Activated CD4-positive, CD25-positive, alpha-beta regulatory T cell (primary cell): ENCODE measurements at places on chromosomes 5 and 9.

DNA sequence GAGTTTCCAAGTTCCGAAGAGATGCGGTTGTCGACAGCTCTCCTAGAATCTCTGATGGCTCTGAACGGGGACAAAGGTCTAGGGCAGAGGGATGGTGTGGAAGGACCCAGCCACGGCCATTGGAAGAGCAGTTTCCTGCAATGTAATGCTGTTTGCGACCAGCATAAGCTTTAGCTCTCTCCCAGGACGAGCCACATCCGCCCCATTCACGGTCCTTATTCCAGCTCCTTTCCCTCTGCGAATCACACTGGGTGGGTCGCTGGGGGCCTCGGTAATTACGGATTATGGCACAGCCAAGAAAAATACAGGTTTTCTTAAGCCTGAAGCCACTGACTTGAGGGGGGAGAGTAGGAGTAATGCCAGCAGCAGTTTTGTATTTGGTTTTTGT is 22.7 kb downstream of the ANXA2R start:
- no peak for DNase-seq

GRCh38 chr5:174311531-174312269 is 266.2 kb downstream of the NSG2 start:
- peak; percentile 12 for DNase-seq

DNA sequence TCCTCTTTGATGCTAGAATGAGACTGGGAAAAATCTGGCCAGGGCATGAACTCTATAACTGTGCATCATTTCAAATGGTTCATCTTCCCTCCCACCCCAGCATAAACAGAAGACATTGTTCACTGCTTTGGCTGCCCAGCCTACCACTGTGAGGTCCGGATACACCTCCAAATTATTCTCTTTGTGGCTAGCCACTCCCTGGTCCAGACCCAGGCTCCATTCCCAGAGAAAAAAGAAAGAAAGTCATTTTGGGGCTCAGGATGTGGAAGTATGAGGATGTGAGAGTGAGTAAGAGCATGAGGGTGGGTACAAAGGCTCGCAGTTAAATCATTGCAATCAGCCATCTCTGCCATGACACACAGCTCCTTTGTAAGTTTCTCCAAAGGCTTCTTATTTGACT is 559.2 kb downstream of the PSAT1 start:
- DNase-seq = no peak

DNA sequence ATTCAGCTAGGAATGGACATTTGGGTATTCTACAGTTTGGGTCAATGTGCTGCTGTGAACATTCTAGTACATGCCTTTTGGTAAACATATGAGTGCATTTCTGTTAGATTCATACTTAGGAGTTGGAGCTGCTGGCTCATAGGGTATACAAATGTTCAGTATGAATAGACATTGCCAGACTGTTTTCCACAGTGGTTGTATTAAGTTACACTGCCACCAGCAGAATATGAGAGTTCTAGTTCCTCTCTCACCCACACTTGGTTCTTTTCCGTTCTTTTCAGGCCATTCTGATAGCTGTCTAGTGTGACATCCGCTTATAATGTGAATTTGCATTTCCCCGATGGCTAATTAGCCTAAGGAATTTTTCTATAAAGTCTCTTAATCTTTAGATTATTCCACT is 25.0 kb downstream of the STOM start:
- no peak for DNase-seq

DNA sequence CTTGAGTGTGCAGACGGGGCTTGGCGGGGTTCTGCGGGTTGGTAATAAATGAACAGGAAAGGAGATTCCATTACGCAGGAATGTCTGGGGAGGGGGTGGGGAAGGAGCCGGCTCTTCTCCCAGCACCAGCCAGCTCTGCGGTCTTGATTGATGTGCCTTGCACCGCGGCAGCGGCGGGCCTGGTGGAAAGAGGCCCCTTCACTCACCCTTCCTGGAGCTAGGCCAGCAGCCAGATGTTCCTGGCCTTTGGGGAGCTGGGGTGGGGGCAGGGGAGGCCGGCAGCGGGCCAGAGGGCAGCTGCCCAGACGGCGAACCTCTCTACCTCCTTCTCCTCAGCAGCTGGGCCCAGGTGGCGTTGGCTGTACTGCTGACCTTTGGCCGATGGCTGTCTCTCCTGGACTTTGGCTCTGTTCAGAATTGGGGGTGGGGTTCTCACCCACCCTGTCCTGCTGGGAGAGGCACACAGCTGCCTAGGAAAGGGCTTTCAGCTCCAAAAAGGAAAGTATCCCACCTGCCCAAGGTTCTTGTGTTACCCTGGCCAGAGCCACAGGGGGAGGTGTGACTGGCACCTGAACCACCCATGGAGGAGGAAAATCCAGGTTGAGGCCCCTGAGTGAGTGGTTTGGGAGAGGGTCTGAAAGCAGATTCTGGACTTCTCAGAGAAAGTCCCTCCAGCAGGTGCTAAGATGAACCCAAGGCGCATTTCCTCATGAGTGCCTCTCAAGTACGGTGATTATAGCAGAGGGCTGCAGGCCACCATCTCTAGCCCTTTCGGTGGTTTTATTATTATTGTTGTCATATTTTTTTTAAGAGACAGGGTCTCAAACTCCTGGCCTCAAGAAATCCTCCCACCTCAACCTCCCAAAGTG is 58.0 kb upstream of the SYNPO start:
- DNase-seq = no peak

DNA sequence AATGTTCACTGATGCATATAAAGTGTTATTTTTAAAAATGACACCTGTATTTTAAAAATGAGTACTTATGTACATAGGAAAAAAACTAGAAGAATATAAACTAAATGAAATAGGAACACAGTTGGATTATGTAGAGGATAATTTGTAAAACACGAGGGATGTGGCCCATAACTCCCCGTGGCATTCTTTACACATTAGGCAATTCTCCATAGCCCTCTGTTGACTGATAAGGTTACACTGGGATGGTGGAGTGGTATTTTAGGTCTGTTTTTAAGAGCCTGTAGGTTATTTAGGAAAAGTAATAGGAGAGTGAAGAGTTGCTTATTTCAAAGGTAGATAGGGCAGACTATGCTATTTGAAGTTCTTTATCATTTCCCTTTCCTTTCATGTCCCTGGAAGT is 1.8 kb downstream of the CAVIN4 start:
- DNase-seq = no peak

- no peak for DNase-seq
Measured at GRCh38 chr5:37738057-37738691, 101.7 kb downstream of the GDNF start.

- no peak for DNase-seq
Measured at GRCh38 chr5:131654309-131654708, 19.3 kb upstream of the RAPGEF6 start.

GRCh38 chr9:99787556-99787955 is 34.1 kb upstream of the NR4A3 start:
- DNase-seq = no peak

DNA sequence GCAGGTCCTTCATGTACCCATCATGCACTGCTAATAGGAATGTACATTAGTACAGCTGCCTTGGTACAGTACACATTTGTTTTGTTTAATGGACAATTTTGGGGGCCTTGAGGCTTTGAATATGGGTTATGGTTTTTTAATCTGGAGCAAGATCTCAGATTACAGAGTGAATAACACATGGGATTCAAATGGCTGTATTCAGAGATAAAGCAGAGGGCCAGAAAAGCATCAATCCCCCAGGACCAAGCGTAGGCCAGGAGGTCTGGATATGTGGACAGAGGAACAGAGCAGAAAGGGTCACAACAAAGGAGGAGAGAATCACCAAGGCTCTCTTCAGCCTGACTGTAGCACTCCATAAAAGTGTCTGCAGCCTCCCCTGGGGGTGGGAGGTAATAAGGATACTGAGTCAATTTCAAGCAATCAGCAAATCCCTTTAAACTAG is 47.7 kb upstream of the STK32A start:
- no peak for DNase-seq

DNA sequence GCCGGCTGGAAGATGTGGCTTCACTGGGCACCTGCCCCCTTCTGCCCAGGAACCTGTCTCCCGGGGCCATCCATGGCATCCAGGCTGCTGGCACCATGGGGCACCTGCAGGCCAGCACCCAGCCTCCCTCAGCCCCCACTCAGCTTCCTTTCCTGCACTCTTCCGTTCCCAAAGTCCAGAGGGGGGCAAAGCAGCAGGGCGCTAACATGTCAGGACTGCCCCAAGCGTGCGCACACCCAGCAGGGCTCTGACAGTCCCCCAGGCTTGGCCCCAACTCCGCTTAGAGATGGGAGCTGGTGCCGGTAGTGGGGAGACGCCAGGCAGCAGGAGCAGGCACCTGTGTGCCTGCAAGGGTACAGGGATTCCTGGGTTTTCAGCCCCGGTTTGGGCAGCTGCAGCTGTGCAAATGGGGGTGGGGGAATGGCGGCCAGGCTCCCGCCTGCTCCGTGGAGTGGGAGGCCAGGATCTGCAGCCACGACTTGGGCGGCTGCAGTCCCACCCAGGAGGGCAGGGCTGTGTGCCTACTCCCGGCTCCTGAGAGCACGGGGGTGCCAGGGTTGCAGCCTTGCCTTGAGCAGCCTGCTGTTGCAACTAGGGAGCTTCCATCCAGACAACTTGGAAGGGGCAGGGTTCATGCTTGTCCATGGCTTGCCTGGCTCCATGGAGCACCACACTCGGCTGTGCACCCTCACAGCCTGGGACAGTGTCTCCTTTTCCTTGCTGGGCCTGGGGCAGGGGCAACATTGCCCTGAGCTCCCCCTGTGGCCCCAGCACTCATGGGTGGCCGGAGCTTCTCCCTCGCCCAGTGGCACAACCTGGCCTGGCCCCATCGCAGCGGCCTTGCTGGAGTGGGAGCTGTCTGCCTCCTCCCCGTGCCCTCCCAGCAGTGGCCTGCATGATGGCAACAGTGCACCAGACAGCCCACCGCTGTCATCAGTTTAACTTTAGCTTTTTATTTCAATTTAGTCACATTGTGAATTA is 561.1 kb downstream of the MTRR start:
- DNase-seq = no peak

DNA sequence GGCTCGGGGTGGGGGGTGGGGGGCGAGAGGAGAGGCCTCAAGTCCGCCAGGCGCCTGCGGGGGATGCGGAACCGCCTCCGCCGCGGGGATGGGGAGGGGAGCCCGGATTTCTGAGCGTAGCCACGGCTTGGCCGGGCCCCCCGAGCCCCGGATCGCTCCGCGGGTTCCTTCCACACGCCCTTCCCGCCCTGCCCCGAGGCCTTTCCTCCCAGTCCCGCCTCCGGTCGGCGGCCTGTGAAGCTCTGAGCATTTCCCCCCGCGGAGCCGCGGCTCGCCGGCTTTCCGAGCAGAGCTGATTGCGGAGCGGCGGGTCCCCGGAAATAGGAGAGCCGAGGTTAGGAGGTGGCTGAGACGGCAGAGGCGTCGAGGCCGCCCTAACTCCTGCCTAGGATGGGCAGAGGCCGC is 6.1 kb downstream of the IRX4 start:
- DNase-seq = no peak

DNA sequence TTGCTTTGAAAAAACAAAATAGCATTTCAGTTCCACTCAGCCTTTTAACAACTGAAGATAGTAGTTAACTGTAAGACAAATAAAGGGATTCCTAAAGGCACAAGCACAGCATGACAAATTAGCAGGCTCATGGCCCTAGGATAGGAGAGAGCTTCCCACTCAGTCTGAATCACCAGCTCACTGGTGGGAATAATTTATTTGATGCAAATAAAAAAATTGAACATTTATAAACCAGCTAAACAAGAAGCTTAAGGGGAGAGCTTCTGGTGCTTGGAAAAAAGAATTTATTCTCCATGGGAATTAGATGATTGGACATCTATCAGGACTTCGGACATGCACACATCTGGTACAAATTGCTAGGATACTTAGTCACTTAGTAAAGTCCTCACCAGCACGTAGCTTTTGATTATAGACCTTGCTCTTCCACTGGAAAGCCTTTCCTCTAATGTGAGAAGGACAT is 294.1 kb upstream of the TNC start:
- no peak for DNase-seq

- DNase-seq = no peak
Measured at GRCh38 chr5:103434057-103434456, 128.5 kb downstream of the NUDT12 start.

DNA sequence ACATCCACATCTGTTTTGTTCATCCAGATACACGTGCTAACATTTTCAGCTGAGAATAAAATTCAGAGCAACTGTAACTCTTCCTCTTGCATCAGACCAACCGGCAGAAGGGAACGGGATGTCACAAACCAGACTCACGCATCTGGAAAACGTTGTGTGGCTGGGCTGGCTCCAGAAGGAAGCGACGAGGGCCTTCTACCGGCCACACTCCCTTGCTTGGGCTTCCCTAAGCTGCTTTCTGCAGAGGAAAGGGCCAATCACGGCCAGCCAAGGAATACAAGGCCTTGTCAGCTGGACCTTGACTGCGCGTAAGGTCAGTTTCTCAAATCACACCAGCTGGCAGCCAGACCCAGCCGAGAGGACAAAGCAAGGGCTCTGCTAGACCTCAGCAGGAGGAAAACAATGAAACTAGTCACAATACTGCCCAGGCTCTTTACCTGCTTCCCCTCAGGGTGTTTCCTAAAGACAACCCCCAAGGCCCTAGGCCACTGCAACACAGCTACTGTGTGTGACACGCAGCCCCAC is 106.1 kb downstream of the THBS4 start:
- DNase-seq = no peak

GRCh38 chr5:107670087-107670931 is 428 bp downstream of the EFNA5 start:
- DNase-seq = no peak

GRCh38 chr9:131018621-131019020 is 9.6 kb downstream of the LAMC3 start:
- DNase-seq = no peak

DNA sequence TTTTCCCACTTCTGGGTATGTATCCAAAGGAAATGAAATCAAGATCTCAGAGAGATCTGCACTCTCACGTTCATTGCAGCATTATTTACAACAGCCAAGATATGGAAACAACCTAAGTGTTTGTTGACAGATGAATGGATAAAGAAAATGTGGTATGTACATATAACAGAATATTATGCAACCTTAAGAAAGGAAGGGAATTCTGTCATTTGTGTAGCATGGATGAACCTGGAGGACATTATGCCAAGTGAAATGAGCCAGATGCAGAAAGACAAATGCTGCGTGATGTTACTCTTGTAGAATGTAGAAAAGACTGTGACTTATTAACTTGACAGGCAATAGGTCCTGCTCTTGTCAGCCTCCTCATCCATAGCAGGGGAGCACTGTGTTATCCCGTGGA is 31.4 kb downstream of the PPARGC1B start:
- DNase-seq = no peak

GRCh38 chr9:8401961-8402705 is 602.6 kb upstream of the DMAC1 start:
- DNase-seq = no peak

GRCh38 chr5:38420691-38421390 is 135.6 kb downstream of the LIFR start:
- DNase-seq = no peak

DNA sequence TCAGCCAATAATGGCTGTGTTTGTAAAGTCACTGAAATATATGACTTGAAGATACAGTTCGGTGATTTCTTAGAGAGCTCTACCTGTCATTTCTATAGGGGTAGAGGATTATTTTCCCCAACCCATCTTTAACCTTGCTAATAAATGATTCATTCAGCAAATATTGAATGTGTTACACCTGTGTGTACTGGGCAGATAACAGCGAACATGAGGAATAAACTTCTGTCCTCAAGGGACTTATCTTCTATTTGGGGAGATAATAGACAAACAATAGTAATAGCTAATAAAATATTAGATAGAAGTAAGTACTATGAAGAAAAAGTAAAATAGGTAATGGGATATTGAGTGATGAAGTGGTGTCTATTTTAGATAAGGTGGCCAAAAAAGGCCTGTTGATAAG is 9.3 kb downstream of the TTC23L start:
- no peak for DNase-seq

- DNase-seq = no peak
Measured at GRCh38 chr5:123647066-123647465, 135.1 kb downstream of the CSNK1G3 start.
